Smooth muscle cell of the umbilical artery (primary cell): ENCODE measurements at places on chromosomes 11 and 22. TPM values are rescaled to one million over a fixed set of nuclear protein-coding genes. Genes with fewer than 3 reads are reported as not detected.

Gene MYBPC3
- not detected in 2 replicates for total RNA-seq

Gene TUBA8
- 0.18 TPM in 1 of 2 replicates, not detected in the other for total RNA-seq

Gene VPREB3
- not detected in 2 replicates for total RNA-seq

Gene FGF4
- not detected in 2 replicates for total RNA-seq

Gene FAM111B
- 0.89 and 5.0 TPM in 2 replicates for total RNA-seq

Gene MUC5B
- total RNA-seq: not detected in 2 replicates

Gene C22orf31
- total RNA-seq: not detected in 2 replicates

Gene MRGPRE
- total RNA-seq: not detected in 2 replicates

Gene KCNQ1
- not detected in 2 replicates for total RNA-seq

Gene GLYATL1
- 0.69 TPM in 1 of 2 replicates, not detected in the other for total RNA-seq

Gene OR5A1
- total RNA-seq: not detected in 2 replicates

Gene NAGA
- total RNA-seq: 42.1 and 45.7 TPM in 2 replicates

Gene KDELR3
- total RNA-seq: 160 and 218 TPM in 2 replicates

Gene RAPSN
- under 0.01 and 0.05 TPM in 2 replicates for total RNA-seq

Gene ST14
- not detected in 2 replicates for total RNA-seq

Gene DGAT2
- 2.5 and 5.6 TPM in 2 replicates for total RNA-seq

Gene SLC6A5
- total RNA-seq: not detected in 2 replicates

Gene BIK
- total RNA-seq: not detected in 2 replicates

Gene DMC1
- 1.5 and 2.4 TPM in 2 replicates for total RNA-seq

Gene TMPRSS5
- total RNA-seq: 0.09 TPM in 1 of 2 replicates, not detected in the other

Gene FOLR3
- 0.23 TPM in 1 of 2 replicates, not detected in the other for total RNA-seq

Gene ANKK1
- not detected in 2 replicates for total RNA-seq

Gene C11orf16
- not detected in 2 replicates for total RNA-seq

Gene NUCB2
- total RNA-seq: 131 and 216 TPM in 2 replicates

Gene CARD10
- 2.1 and 7.5 TPM in 2 replicates for total RNA-seq

Gene FHIP1B
- total RNA-seq: 9.5 and 15.3 TPM in 2 replicates

Gene TESMIN
- 0.30 and 0.78 TPM in 2 replicates for total RNA-seq

Gene ANAPC15
- 15.4 and 17.4 TPM in 2 replicates for total RNA-seq
